ENCODE measurements at places on chromosomes 12 and 14. TPM values are rescaled to one million over a fixed set of nuclear protein-coding genes. Genes with fewer than 3 reads are reported as not detected.

TAS2R10 gene
- total RNA-seq, result not detected

RD3L gene
- total RNA-seq, result not detected

MYO1A gene
- total RNA-seq, result not detected

SLC6A12 gene
- total RNA-seq, result not detected

BDKRB2 gene
- total RNA-seq, result 14.4 TPM

TSPAN19 gene
- total RNA-seq, result not detected

STAT6 gene
- 103 TPM for total RNA-seq

ARG2 gene
- 6.3 TPM for total RNA-seq

SLCO1C1 gene
- not detected for total RNA-seq

MNAT1 gene
- 53.8 TPM for total RNA-seq

WNT1 gene
- not detected for total RNA-seq

TAS2R7 gene
- total RNA-seq, result not detected

OR6S1 gene
- not detected for total RNA-seq

ASCL1 gene
- total RNA-seq, result not detected

PPP4R4 gene
- 0.22 TPM for total RNA-seq

CCDC184 gene
- total RNA-seq, result 1.0 TPM

REM2 gene
- not detected for total RNA-seq

TEAD4 gene
- 14.8 TPM for total RNA-seq

OTOGL gene
- 1.3 TPM for total RNA-seq

CLEC4D gene
- total RNA-seq, result not detected

PRH2 gene
- total RNA-seq, result not detected

OR4K2 gene
- not detected for total RNA-seq

IGF1 gene
- 1.4 TPM for total RNA-seq

SLCO1B3 gene
- total RNA-seq, result not detected

CCDC177 gene
- total RNA-seq, result not detected

MYH6 gene
- not detected for total RNA-seq

CCNK gene
- 20.9 TPM for total RNA-seq

PAPLN gene
- 0.22 TPM for total RNA-seq

KLRD1 gene
- total RNA-seq, result 0.11 TPM

PRKD1 gene
- 21.0 TPM for total RNA-seq

CAPZA3 gene
- total RNA-seq, result not detected

GPR162 gene
- 0.51 TPM for total RNA-seq

DAO gene
- total RNA-seq, result not detected

RCOR1 gene
- total RNA-seq, result 13.0 TPM

NR4A1 gene
- total RNA-seq, result 13.1 TPM

C12orf54 gene
- total RNA-seq, result not detected

GARIN6 gene
- not detected for total RNA-seq

GPR137C gene
- total RNA-seq, result 0.89 TPM

C2CD5 gene
- total RNA-seq, result 13.3 TPM

HIP1R gene
- total RNA-seq, result 16.4 TPM

NYNRIN gene
- total RNA-seq, result 3.7 TPM

KRT3 gene
- not detected for total RNA-seq

GPR132 gene
- total RNA-seq, result not detected

PLA2G1B gene
- not detected for total RNA-seq

SLC5A8 gene
- not detected for total RNA-seq

ACRBP gene
- total RNA-seq, result not detected

FAM90A1 gene
- total RNA-seq, result not detected

KRT2 gene
- not detected for total RNA-seq

SLC24A4 gene
- not detected for total RNA-seq

AQP6 gene
- not detected for total RNA-seq

CCDC38 gene
- under 0.01 TPM for total RNA-seq
